ENCODE measurements at places on chromosomes 3 and 15. TPM values are rescaled to one million over a fixed set of nuclear protein-coding genes. Genes with fewer than 3 reads are reported as not detected.

The SSUH2 gene
- 1.00 TPM for total RNA-seq

The IGF2BP2 gene
- total RNA-seq = 18.7 TPM

The TNFAIP8L3 gene
- total RNA-seq = 6.5 TPM

The KPNA1 gene
- 73.0 TPM for total RNA-seq

The GHSR gene
- total RNA-seq = not detected

The CPA3 gene
- 2.1 TPM for total RNA-seq

The IMPG2 gene
- 0.11 TPM for total RNA-seq

The NANOGP8 gene
- total RNA-seq = not detected

The MYRIP gene
- 1.6 TPM for total RNA-seq

The DNASE1L3 gene
- 3.7 TPM for total RNA-seq

DNA sequence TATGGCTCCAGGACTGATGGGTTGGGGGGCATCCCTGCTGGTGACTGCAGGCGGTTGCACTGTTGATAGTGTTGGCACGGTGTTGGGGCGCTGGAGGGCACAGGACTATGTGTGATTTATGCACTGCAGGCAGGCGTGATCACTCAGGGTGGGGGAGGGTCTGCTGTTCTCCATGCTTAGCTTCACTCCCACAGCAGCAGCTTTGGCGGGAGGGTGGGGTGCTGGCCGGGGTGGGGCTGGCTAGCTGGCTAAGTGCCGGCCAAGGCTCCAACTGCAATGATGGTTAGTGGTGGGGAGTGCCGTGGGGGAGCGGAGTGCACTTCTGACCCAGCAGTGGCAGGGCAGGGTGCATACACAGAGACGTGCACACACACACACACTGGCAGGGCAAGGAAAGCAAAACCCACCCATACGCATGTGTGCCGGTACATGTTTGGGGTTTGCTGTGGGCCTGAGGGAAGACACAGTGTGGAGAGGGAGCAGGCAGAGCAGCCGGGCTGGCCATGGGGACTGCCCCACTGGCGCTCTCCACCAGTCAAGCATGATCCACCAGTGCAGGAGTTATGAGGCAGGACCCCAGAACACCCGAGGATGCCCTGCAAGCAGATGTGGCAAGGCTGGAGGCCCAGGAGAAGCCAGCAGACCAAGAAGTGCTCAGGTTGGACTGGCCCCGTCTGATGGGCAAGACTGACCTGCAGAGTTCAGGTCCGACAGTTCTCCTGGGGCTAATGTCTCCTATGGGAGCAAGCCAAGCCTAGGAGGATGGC is 16.5 kb upstream of the FGF7 start:
- peak; percentile 26 for DNase-seq

DNA sequence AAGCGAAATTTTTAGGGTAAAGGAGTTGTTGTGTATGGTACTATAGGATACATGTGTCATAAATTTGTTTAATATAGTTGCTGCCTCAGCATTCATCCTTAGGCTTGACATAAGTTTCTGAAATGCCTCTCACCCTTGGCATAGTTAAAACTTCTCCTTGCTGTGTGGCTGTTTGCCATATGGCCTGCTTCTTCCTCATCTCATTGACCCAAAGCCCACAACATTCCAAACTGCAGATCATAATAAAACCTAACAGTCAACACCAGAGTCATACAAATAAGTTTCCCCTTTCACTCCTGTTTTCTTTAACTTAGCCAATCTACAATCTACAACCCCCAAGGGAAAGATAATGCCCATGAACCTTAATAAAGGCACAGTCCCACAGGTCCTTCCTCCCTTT is 136.6 kb downstream of the TMCC1 start:
- no peak for DNase-seq

DNA sequence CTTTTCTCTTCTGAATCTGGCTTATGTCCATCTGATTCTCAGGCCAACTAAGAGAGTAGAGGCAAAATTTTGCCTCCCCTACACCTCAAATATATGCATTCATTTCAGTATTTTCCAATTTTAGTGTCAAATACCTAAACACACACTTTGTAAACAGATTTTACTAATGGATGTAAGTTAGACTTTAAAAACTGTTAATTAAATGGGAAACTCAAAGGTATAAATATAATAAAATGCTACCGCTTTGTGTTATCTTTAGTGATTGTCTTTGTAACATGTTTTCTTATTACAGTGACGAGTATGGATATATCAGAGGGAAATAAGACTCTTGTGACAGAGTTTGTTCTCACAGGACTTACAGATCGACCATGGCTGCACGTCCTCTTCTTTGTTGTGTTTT is at the start of gene OR5AC2:
Gene OR5AC2 (plus strand): TSS at position 301 of the 400 bp plus-strand sequence. CDS start 0 bp downstream, at position 301.
- no peak for DNase-seq

DNA sequence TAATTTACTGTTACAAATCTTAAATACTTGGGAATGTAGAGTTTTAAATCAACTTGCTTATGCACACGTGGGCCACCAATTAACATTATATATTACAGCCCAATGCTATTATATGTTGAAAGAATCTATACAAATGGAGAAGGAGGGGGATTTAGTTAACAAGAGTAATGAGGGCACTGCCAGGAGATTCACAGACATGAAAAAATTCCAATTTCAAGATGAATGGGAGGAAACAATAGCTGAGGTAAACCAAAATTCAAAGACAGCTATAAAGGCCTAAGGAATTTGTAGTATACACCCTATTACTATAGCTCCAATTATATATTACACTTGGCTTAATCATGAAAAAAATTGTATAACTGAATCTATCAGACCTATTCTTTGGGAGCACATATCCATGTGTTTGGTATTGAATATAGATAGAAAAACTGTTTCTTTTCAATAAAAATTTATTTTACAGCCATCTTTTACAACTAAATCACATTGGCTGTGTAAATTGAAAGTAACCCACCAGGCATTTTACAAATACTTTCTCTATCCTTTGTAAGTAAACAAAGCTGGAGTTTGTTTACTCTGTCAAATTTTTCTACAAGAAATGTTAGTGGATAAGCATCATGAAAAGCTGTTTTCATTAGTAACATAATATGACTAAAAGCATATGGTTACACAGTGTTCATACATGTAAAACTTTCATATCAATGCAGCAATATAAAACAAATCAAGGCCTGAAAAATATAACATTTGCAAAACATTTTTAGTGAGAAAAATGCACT is 1045.8 kb downstream of the ROBO1 start:
- no peak for DNase-seq

DNA sequence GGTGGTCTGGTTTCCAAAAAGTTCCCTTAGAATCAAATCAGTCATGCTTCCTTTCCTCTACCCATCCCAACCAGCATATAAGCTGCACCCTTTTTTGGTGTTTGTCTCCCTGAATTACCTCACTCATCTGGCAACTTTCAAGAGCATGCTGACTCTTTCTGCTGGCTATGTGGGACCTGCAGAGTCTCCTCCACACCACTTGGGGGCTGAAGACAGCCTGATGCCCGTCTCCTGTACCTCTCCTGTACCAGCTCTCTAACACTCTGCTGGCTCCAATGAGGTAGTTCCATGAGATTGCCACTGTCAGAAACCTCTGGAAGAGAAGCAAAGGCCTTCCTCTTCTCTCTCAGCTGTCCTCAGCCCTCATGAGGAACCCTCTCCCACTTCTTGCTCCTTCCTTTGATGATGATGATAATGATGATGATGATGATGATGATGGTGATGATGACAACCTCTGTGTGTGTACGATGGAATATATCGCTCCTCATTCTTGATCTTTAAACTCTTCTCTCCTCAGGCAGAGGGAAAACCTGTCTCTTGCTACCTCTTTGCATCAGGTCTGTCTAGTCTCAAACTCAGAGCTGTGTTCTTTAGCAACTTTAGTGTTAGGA is 257.5 kb downstream of the ZNF621 start:
- DNase-seq = no peak

GRCh38 chr15:65132878-65133547 is 595 bp downstream of the PDCD7 start:
- peak; percentile 56 for DNase-seq

GRCh38 chr3:13887495-13888300 is 7.8 kb upstream of the WNT7A start:
- no peak for DNase-seq

GRCh38 chr15:57635300-57635909 is 43.7 kb downstream of the MYZAP start:
- peak; percentile 52 for DNase-seq

DNA sequence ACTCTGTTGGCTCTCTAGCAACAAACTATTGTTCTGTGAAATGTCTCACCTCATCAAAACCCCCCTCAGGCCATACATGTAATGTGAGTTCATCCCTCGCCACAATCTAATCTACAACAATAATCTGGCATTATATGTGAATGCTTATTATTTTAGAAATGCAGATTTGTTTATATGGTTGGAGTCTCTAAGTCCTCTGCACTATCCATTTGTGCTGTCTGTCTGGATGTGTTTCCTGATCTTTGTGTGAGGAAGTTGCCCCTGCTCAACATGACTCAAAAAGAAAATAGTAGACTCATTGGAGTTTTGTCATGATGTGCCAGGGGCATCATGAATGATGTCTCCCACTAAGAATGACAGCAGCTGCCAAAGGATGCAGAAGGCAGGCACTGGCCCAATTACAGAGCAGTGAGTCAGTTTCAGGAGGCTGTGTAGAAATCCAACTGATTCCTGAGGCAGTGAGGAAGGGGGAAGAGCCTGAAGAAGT is 161.6 kb upstream of the PDZRN3 start:
- no peak for DNase-seq

DNA sequence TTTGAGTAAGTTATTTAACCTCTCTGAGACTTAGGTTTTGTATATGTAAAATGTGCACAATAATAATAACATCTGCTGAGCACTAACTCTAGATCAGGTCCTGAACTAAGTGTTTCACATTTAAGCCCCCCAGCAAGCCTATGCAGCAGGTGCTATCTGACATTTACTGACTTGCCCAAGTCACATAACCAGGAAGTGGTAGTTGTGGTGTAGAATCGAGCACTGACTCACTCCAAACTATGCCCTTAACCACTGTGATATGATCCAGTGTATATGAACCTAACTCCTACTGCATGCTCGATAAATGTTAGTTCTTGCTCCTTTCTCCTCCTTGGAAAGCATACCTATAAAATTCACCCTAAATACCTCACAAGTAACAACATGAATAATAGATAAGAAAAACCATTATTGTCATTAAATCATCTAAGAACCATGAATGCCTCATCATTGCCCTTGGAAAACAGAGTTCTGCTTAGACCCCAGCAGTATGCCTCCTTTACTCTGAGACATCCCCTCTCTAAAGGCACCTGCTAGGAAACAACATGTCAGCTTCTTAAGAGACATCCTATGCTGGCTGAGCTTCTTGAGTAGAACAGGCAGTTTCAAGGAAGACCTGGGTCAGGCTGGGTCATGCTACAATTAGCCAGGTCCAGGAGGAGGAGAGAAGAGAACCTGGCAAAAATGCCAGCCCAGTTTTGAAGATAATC is 3.0 kb upstream of the SHC4 start:
- DNase-seq = no peak

DNA sequence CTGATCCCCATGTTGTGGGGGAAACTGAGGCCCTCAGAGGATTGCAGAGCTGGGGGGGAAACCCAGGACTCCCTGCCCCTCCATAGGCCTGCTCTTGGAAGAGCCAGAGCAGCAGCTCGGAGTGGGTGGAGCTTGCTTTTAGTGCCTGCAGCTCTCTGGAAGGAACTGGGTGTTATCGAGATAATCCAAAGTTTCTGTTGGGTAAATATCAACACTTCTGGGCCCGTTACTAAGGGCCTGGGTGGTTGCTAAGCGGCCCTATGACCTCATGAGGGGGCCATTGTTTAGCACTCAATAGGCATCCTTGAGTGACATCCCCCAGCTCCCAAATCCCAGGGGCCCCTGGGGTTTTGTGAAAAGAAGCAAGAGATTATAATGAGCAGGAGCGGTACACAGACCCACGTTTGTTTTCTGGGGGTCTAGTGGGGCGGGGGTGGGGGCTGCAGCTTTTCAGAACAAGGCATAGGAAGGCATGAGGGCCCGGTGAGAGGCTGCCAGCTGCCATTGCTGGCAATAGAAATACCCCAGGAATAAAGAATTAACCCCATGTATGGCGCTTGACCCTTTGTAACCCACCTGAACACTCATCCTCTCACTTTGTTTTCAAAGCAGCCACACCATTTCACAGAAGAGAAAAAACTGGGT is 48.3 kb upstream of the ATP2B2 start:
- DNase-seq = no peak

DNA sequence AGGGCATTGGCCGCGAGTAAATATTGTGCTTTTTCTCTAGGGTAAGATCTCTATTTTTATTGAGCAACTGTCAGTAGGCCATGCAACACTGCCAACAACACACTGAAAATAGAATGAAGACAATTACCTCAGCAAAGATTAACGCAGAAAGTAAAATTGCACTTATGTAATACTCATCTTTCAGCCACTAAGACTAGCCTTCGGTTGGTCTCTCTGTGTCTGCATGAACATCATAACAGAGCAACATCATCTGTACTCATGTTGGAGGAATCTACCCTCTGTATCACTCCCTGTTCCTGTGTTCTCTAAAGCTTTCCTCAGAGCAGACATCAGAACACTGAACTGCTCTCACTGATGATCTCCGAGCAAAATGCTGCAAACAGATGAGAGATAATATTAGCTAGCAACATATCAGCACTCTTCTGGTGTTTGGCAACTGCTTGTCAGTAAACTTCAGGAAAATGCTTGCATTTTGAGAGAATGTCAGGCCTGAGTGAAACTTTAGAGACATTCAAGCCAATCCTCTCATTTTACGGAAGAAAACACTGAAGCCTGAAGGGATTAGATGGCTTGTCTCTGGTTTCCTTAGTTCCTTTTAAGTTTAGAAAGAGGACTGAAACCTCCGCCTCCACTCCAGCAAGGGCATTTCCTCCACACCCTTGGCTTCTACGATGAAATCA is 8.4 kb upstream of the LRRC3B start:
- DNase-seq = no peak

DNA sequence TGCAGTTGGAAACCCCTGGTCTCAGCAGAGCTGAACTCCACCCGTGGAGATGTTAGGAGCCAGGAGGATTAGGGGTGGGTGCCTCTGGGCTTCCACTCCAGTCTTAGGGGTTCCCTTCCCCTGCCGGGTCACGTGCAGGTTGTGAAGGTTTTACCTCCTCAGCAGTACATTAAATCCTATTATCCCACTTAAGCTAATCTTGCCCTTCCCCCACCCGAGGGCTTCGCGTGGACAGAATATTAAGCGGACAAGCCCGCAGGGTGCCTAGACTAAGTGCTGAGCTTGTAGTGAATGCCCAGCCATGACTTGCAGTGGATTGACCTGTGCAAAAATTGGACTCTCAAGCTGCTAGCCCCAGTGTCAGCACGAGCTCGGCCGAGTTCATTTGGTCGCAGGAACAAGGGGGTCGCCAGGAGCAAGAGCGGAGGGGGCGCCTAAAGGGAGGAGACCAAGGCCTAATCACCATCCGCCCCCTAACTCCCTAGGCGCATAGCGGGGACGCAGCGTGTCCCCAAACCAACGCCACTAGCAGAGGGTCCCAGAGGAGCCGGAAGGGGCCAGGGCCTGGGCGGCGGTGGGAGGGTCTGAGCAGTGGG is 498 bp upstream of the SEMA4B start:
- DNase-seq = no peak

- no peak for DNase-seq
These were observed 2.7 kb downstream of the TEX55 start for GRCh38 chr3:119148493-119149180.

GRCh38 chr3:146164971-146165769 is 4.2 kb upstream of the PLOD2 start:
- no peak for DNase-seq
